HCT116 (cell line): ENCODE measurements at places on chromosomes 1 and 21.

DNA sequence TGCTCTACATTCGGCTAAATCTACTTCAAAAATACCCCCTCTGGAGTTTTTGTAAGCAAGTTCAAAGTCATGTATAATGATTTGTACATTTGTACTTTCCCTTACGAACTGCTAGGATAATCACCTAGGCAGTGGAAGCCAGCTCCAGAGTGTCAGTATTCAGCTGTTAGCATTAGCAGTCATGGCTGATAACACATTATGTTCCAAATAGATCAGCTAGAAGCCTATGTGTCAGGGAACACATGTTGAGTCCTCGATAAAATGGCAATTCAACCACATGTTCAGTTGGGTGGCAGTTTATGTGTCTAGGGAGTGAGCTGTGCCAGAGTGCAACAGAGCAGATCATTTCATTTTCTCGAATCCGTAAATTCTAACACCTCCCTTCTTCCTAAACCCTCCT lies 65.8 kb upstream of the KRTAP11-1 start:
- no peak for DNase-seq

- DNase-seq: no peak
Measured at GRCh38 chr1:194024659-194025058, 838.2 kb upstream of the B3GALT2 start.

- no peak for DNase-seq
Measured at GRCh38 chr1:111778541-111779051, 22.9 kb downstream of the DDX20 start.

GRCh38 chr1:33653226-33653625 lies 180.8 kb downstream of the ZSCAN20 start:
- DNase-seq: no peak

DNA sequence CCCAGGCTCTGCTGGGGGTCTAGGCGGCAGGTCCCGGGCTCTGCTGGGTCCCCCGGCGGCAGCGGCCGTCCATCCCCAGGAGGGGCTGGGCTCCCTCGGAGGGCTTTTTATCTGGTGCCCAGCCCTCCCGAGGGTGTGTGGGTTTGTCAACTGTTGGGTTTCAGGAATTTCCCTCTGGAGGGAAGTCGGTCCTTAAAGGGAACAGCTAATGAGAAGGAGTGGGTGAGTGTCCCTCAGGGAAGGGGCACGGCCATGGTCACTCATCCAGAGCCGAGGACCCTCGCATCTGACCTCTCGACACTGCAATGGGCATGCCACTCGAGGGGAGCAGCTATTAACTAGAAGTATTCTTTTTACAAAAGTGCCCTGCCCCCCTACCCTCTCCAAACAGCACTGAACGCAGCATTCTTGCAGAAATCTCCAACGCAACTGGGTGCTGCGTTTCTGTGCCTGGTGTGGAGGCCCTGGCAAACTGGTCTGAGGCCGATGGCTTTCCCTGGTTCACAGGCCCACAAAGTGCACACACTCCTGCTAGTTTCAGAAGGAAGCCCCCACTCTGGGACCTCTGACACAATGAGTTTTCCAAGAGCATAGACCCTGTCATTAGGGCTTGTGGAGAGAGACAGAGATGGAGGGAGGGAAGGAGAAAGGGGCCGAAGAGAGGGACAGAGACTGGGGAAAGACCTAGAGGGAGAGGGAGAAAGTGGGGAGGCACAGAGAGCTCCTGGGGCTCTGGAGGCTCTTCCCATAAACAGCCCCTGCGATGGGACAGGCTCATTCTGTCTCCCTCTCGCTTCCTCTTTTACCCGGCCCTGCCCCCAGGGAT lies 1.0 kb upstream of the TSPEAR start:
- no peak for DNase-seq

- no peak for DNase-seq
Measured at GRCh38 chr1:113567427-113567826, 177.1 kb downstream of the MAGI3 start.

GRCh38 chr1:41751804-41752513 lies 166.8 kb downstream of the HIVEP3 start:
- no peak for DNase-seq

DNA sequence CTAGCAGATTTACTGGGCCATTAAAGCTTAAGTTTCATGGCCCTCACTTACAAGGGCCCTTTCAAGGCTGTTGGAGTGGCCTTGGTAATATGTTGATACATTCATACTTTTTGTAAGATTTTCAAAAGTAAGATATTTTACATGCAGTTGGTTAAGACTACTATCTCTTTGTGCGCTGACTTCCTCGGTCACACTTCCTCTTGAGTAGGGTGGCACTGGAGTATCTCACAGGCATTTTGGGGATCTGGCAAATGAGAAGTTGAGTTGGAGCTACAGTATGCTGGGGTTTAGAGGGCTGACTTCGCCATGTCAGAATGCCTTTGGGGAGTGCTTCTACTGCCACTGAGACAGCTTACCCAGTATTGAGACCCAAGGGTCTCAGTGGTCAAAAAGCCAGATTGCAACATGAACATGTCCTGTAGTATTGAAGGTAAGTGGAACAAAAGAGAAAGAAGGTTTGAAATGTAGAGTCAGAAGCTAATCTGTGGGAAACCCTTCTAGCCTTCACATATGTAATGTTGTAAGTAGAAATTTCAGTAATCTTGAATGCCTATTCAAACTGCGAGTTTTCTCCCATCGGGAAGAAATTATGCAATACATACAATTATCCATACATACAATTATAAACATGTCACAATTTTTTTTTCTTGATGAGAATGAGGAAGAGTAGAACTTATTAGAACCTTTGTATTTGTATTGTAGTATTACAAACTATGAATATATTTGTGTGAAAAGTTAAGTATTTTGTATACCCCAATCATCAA lies 32.3 kb upstream of the RALGPS2 start:
- DNase-seq: no peak

DNA sequence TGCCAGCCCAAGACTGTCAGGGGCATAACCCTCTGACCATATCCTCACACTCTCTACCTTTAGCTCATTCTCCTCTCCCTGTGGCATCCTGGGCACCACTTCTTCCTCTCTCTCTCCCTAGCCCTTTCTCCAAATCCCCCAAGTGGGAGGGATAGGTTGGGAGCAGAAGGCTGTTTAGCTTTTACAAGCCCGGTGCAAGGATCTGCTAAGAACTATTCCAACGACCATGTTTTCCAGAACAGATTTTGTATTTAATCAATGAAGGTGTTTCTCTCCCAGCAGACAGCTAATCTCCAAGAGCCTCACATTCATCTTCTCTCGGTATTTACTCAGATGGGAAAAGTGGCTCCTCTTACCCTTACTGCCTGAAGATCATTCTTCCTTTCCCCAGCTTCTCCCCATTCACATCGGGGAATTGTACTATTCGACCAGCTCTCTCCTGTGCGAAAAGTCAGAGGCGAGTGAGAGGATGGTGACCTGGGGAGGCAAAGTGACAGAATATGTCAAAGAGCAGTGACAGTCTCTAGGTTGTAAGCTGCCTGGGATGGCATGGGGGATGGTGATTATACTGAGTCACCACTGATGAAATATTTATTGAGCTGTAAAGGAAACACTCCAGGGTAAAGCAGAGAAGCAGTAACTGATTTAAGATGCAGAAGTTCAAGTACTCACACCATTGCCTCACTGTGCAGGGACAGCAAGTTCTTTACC lies 47.0 kb upstream of the RBM15 start:
- DNase-seq: no peak

GRCh38 chr1:38166461-38166860 lies 119.9 kb upstream of the POU3F1 start:
- DNase-seq: no peak

- DNase-seq: peak; percentile 4
Measured at GRCh38 chr1:115748401-115749150, 19.9 kb downstream of the CASQ2 start.

- DNase-seq: no peak
Measured at GRCh38 chr1:227391879-227392278, 73.6 kb upstream of the CDC42BPA start.

- DNase-seq: no peak
Measured at GRCh38 chr1:234989479-234990327, 138.9 kb downstream of the TOMM20 start.

- no peak for DNase-seq
Measured at GRCh38 chr1:156642265-156643048, 540 bp downstream of the BCAN start.

- no peak for DNase-seq
Measured at GRCh38 chr1:66654643-66655042, 97.6 kb upstream of the DYNLT5 start.

- DNase-seq: no peak
Measured at GRCh38 chr21:28922368-28922767, 70.3 kb downstream of the LTN1 start.

DNA sequence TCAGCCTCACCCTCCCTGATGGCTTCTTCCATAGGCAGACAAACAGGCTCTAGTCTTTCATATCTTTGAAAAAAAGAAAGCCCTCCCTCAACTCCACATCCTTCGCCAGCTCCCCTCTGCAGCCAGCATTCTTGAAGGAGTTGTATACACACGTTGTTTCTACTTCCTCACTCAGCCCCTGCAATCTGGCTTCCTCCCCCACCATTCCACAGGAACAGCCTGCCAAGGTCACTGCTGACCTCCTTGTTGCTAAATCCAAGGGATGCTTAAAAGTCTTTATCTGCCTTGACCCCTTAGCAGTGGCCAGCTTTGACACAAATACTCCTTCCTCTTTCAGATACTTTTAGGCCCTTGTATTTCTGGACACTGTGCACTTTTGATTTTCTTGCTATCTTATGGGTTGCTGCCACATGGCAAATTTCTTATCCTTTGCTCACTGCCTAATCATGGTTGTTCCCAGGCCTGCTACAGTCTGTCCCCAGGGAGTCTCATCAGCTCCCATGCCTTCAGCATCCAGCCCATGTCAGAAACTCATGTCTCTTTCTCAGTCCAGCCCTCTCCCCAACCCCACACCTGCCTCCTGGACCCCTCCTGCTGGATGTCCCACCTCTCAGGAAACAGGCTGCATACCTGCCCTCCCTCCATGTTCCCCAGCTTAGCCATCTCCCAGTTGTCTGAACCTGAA lies 8.3 kb downstream of the FAM229A start:
- no peak for DNase-seq

- no peak for DNase-seq
Measured at GRCh38 chr1:151993734-151994496, at the start of gene S100A10. Gene S100A10 (minus strand): TSS chr1:151993859. CDS start chr1:151986230, 7,629 bp downstream.

- no peak for DNase-seq
Measured at GRCh38 chr21:15820852-15821379, 91.1 kb downstream of the USP25 start.

GRCh38 chr1:27267153-27267552 lies 32.7 kb downstream of the WDTC1 start:
- DNase-seq: no peak

- DNase-seq: no peak
Measured at GRCh38 chr1:168676029-168676812, 52.8 kb downstream of the DPT start.
